HCT116 (cell line): ENCODE measurements at places on chromosomes 5 and 9.

DNA sequence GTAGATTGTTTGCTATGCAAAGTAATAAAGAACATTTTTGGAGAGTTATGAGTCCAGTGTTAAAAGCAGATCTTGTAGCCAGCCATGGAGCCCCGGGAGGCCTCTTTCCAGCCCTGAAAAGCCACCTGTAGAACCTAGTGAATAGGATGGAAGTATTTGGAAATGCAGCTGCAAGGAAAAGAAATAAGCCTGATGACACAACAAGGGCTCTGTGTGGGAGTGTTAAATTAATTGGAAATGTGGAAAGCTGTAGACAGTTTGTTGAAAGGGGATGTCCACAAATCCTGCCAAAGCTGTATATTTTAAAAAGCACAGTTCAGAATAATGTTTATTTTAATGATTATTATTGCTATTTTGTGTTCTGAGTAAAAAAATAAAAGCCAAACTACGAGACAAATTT lies 152.5 kb upstream of the GHR start:
- no peak overlapping the region for H3K4me3 ChIP-seq
- H3K4me1 ChIP-seq, result no peaks in the 10 kb centered on the region
- H3K27me3 ChIP-seq, result no peaks in the 10 kb centered on the region
- DNase-seq, result no peak
- no peaks in the 10 kb centered on the region for H3K36me3 ChIP-seq

GRCh38 chr9:114196979-114197622 lies 41.8 kb downstream of the COL27A1 start:
- no peak overlapping the region for H3K27ac ChIP-seq
- no peaks in the 10 kb centered on the region for H3K27me3 ChIP-seq
- H3K4me3 ChIP-seq, result no peak overlapping the region
- no peaks in the 10 kb centered on the region for H3K36me3 ChIP-seq
- no peak for DNase-seq
- no peaks in the 10 kb centered on the region for H3K4me1 ChIP-seq

DNA sequence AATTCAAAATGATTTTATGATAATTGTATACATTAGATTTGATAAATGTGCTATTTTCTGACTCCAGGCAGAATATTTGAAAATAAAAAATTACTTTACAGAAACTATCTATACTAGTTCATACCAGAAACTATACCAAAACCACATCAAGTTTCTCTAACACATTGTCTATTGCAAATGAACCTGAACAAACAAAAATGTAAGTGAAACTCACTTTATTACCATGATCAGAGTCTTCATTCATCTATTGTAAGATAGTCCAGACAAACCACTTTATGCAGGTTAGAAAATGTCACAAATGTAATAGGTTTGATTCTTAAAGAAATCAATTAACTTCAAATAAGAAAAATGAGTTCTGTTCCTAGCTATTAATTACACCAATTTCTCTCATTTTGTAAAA lies 99.4 kb downstream of the OXCT1 start:
- no peak for DNase-seq
- H3K27me3 ChIP-seq, result no peaks in the 10 kb centered on the region
- no peak overlapping the region for H3K4me3 ChIP-seq

- no peaks in the 10 kb centered on the region for H3K27me3 ChIP-seq
- no peak overlapping the region for H3K4me3 ChIP-seq
- no peak overlapping the region for H3K27ac ChIP-seq
- no peaks in the 10 kb centered on the region for H3K36me3 ChIP-seq
- DNase-seq, result no peak
- H3K4me1 ChIP-seq, result no peaks in the 10 kb centered on the region
Observed at GRCh38 chr9:130017076-130017475, 25.9 kb downstream of the FNBP1 start.

DNA sequence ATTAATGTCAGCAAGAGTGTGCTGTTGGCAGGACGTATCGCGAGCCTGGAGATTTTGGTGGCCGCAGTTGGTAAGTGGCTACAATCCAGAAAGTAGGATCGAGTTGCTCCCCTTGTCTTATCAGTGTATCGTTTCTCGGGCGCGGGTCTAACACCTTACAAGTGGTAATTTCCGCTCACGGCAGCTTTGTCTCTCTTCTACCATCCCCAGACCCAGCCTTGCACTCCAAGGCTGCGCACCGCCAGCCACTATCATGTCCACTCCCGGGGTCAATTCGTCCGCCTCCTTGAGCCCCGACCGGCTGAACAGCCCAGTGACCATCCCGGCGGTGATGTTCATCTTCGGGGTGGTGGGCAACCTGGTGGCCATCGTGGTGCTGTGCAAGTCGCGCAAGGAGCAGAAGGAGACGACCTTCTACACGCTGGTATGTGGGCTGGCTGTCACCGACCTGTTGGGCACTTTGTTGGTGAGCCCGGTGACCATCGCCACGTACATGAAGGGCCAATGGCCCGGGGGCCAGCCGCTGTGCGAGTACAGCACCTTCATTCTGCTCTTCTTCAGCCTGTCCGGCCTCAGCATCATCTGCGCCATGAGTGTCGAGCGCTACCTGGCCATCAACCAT lies 1.1 kb downstream of the PTGER4 start:
- DNase-seq, result no peak
- no peak overlapping the region for H3K27ac ChIP-seq
- no peaks in the 10 kb centered on the region for H3K27me3 ChIP-seq
- peaks cover 19% of the 10 kb centered on the region for H3K4me1 ChIP-seq
- no peak overlapping the region for H3K4me3 ChIP-seq
- H3K36me3 ChIP-seq, result no peaks in the 10 kb centered on the region

GRCh38 chr5:124641154-124641792 lies 105.2 kb downstream of the ZNF608 start:
- H3K36me3 ChIP-seq, result no peaks in the 10 kb centered on the region
- H3K4me3 ChIP-seq, result no peak overlapping the region
- H3K27ac ChIP-seq, result no peak overlapping the region
- no peak for DNase-seq

DNA sequence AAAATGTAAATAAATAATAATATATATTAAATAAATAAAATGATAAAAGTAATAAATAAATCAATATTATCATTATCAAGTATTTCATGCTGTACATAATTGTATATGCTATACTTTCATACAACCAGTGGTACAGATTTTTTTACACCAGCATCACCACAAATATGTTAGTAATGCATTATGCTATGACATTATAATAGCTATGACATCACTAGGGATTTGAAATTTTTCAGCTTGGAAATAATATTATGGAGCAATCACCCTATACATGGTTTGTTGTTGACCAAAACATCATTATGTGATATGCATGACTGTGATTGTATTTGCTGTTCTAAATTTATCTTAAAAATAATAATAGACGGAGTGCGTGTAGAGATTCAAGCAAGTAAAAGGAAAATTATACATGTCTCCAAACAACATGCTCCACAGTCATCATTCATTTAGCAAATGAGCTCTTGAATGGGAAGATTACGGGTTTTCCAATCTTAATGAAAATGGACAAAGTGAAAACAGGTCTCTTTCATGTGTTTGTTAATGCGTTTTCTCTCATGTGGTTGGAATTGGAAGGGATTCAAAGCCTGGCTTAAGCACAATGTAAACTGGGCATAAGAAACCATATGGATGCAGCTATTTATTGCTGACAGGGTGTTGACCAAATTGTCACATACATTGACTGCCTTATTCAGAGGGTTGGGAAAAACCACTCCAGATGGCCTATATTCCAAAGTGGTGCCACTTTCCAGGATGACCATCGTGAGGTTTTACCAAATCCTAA lies 643.0 kb upstream of the RGMB start:
- H3K27me3 ChIP-seq, result no peaks in the 10 kb centered on the region
- no peaks in the 10 kb centered on the region for H3K36me3 ChIP-seq
- no peak for DNase-seq
- no peak overlapping the region for H3K27ac ChIP-seq

DNA sequence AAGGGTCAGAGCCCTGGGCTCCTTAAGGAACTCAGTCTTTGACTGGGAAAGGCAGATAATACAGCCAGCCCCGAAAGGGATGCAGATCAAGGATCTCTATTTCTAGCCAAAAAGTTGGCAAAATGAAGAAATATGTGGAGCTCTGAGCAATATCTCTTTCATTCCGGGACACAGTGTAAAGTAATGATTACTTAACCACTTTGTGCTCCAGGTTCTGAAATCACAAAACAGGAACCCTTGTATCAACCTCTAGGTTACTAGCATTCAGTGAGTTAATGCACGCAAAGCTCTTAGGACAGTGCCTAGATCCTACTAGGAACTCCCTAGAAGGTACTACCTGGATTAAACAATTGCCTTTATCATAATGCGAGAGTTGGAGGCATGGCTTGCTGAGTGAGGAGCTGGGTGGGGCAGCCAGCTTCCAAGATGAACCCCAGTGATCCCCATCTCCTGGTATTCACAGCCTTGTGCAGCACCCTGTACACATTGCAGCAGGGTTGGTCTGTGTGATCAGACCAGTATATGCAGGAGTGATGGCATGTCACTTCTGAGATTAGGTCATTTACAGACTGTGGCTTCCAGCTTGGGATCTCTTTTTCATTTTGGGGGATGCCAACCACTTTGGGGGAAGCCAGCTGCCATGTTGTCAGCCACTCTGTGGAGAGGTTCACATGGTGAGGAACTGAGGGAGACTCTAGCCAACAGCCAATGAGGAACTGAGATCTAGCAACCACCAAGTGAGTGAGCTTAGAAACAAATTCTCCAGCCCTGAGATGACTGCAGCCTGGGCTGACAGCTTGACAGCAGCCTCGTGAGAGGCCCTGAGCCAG lies 103.1 kb upstream of the SLC44A1 start:
- H3K4me1 ChIP-seq, result no peaks in the 10 kb centered on the region
- no peaks in the 10 kb centered on the region for H3K36me3 ChIP-seq
- H3K27me3 ChIP-seq, result no peaks in the 10 kb centered on the region
- DNase-seq, result no peak
